ENCODE measurements at places on chromosomes 11 and 22.

- DNase-seq, result no peak
These were observed 4.0 kb downstream of the P4HA3 start for GRCh38 chr11:74307434-74307833.

- no peak for DNase-seq
These were observed 689 bp downstream of the PDHX start for GRCh38 chr11:34916843-34917770.

- DNase-seq, result peak; percentile 29
These were observed 27.8 kb downstream of the WEE1 start for GRCh38 chr11:9601037-9601875.

DNA sequence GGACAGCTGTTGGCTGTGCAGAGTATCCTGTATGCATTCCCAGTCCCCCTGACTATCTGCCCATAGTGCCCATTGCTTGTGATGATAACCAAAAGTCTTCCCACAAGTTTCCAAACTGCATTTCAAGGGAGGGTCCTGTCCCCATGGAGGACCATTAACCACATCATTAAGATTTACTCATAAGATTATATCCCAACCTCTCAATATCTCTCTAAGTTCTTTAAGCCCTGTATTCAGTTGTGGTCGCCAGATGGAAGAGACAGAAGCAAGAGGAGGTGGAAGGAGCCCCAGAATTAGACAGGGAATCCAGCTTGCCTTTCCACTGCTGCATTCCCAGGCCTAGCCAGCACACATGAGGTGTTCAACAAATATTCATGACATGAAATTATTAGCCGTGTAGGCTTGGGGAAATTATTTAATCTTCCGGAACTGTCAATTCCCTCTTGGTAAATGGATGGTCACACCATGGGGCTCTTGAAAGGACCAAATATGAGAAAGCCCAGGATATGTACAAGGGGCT is 42.6 kb upstream of the TIMP3 start:
- no peak for DNase-seq

GRCh38 chr22:49608228-49608627 is 219.4 kb downstream of the BRD1 start:
- no peak for DNase-seq

GRCh38 chr11:2886191-2886894 is 768 bp upstream of the CDKN1C start:
- DNase-seq, result no peak

- DNase-seq, result no peak
These were observed 3.8 kb downstream of the INPPL1 start for GRCh38 chr11:72228229-72228843.

GRCh38 chr11:16406226-16406625 is 49.9 kb upstream of the SOX6 start:
- DNase-seq, result no peak

DNA sequence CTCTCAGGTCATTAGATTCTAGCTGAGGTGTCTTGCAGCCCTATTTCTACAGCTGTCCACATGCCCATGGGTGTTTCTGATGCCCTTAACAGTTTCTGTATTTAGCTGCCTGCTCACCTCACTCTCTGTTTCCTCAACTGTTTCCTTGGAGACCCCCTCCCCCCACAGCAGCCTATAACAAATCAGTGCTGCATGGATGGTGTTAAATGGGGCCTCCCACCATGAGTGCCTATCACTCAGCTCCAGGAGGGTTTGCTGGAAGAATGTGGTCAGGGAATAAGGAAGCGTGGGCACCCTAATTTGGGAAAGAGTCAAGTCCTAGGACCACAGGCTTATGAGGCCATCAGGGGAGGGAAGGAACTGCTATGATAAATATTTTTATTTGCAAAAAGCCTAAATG is 8.6 kb downstream of the KLHL35 start:
- DNase-seq, result no peak

DNA sequence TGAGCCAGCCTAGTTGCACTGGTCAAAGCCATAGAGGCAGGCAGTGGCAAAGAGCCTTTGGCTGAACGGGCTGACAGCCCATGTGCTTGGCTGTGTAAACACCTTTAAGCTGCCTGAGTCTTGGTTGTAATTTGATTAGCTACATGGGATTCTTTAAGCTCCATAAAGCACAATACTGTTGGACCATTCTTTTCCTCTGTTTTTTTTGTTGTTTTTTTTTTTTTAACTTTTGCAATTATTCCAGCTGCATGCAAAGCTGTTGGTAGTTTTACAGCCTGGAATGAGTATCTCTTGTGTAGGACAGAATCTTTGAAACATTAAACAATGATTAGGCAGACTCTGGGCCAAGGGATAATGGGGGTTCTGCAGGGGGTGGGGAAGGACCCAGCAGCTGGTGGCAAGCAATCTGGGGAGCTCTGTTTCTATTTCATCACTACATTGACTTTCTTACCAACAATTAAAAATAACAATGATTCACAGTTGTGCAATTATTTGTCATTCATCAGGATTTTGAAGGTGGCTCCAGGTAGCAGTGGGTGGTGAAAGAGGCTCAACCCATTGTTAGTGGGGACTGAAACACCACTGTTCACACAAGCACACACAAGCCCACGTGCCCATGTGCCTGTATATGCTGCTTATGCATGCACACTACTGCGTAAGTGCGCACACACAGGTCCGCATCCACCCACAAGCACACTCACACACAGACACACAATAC is 69.5 kb upstream of the CSNK2A3 start:
- no peak for DNase-seq

DNA sequence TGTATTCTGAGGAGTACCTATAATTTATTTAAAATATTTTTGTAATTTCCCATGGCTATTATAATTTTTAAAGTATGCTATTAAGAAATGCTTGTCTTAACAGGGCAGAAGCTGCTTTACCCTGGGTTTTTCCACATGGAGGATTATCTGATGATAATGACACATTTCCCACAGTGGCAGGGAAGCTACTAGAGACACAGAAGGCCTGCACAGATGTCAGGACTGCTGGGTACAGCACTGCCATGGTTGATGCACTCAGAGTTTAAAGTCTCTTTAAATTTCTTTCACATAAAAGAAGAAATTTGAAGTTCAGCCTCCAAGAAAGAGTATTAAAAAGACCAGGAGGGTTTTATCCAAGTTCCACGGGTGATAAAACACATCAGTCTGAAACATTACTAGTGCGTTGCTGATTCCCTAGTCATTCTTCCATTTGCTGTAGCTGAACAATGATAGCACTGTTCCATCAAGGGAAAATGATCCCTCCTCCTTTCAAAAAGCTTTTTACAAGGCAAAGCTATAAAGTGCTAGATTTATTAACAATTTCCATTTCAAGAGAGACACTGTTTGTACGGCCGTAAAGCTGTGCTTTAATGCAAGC is 363.0 kb downstream of the CNTN5 start:
- no peak for DNase-seq

- no peak for DNase-seq
These were observed 10.2 kb upstream of the BIRC3 start for GRCh38 chr11:102306817-102307726.

- no peak for DNase-seq
These were observed 14.1 kb upstream of the ARAP1 start for GRCh38 chr11:72766152-72766902.

- no peak for DNase-seq
These were observed 180.3 kb downstream of the HIPK3 start for GRCh38 chr11:33437529-33437928.

- no peak for DNase-seq
These were observed 698.5 kb downstream of the KCNA4 start for GRCh38 chr11:29318134-29318845.

GRCh38 chr11:125941619-125942611 is 3.9 kb upstream of the VSIG10L2 start:
- peak; percentile 15 for DNase-seq

DNA sequence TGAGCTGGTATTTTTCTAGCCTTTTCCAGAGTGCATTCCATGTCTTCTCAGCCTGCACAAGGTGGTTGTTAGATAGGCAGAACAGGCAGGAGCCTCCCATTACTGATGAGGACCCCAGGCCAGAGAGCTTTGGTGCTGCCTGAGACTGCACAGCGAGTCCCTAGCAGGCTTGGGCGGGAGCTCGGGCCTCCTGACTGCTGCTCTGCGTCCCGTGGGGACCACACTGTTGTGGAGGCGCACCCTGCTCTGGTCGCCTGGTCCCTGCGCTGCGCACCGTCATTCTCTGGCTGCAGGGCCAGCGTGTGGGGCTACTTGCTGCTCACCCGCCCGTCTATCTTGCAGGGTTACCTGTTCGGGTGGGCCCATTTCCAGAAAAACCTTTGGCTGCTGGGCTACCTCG is 8.5 kb downstream of the TPCN2 start:
- DNase-seq, result no peak

- no peak for DNase-seq
These were observed 6.4 kb downstream of the RAC2 start for GRCh38 chr22:37237371-37238268.

- DNase-seq, result no peak
These were observed 11.5 kb downstream of the CBX6 start for GRCh38 chr22:38860283-38861169.

DNA sequence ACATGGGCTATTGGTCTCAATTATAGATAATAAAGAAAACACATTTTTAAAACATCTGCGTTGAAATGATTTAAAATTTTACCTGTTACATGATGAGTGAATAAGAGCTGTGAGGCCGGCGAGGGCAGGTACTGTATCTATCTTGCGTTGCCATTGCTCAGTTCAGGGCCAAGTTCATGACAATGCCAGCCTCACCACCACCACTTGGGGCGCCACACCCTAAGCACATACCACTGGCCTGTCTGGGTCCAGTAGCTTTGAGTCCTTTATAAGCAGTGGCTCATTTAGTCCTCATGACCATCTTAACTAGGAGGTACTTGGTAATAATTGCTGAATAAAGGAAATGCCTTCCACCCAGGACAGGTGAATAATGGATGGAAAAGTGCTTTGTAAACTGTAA is 14.5 kb upstream of the MB start:
- peak; percentile 28 for DNase-seq

GRCh38 chr11:42841556-42841955 is 470.2 kb upstream of the API5 start:
- no peak for DNase-seq

DNA sequence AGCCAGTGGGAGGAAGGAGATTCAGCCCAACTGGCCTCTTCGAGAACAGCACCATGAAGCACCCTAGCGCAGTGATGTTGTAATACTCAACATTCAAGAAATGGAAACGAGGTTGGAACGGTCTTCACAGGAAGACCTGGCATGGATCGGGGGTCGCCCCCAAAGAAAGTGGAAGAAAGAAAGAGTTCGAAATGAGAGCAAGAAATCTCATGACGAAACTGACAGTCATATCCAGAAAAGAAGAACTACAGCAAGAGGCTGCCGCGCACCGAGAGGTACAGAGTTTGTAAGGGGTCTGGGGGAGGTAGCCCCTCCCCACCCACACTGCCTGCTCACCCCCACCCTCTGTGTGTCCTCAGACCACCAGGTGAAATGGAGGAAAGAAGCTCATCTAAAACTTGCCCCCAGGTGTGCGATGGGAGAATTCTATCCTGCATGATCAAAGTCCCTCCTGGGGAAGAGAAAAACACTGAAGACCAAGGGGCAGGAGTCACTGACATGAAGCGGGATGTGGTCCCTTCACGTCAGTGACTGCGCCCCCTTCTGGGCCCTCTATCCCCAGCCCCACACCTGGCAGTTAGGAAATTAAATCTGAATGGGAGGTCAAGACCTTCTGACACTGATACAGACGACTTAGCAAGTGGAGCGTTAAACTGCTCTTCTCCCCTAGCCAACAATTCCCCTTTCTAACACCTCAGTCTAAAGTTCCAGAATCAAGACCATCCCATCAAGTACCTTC is 52.9 kb upstream of the SPATA19 start:
- DNase-seq, result no peak

GRCh38 chr11:433641-434040 is 8.2 kb downstream of the ANO9 start:
- no peak for DNase-seq

DNA sequence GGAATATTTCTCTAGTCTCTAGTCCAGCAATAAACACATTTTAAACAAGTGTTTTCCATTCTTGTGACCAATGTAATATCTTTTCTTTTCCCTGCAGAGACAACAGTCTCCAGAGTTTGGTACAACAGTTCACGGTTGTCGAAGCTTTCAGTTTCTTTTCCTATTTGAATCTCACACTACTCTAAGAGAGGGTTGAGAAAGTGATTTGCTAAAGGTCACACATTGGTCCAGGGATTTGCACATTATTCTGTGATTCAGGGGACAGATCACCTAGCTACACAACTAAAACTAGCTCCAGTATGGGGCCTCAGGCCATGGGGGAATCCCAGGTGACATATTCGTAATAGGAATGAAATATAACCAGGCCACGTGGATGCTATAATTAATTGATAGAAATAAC is 132.5 kb downstream of the HIPK3 start:
- DNase-seq, result no peak

- no peak for DNase-seq
These were observed 257.5 kb upstream of the MTNR1B start for GRCh38 chr11:92711926-92712325.

DNA sequence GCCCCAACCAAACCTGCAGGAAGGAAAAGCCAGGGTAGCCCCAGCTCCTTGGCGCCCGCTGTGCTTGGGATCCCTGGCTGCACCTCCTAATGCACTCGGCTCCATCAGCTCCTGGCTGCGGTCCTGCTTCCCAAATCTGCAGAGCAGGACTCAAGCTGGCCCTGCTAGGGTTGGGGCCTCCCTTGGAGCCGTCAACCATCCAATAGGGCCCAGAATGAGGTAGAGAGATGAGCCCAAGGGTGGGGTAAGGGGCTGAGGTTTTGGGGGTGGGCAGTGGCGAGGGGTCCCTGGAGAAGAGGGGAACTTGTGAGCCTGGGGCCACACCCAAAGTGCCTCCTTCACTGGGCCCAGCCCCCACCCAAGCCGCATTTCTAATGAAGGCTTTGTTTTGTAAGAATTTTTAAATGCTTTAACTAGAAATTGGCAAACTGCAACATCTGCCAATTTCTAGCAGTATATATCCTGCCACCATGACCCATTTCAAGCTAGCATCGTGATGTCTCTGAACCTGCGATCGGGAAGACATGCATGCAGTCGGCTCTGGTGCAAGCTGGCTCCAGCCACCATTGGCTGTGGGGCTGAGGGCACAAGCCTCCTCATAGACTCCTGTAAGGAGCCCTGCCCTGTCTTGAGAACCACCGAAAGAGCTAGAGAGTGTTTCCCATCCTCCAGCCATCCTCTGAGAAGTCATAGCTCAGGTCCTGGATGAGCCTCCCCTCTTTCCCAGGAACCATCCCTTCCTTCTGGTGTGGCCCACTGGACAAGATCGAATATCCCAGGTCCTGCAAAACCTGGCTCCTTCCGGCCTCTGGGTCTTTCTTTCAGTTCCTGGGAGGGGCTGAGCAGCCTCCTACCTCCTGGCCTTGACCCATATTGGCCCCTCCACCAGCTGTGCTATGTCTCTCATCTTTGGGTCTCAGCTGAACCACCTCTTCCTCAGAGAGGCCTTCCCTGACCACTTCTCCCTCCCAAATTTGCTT is 15.5 kb downstream of the C1QTNF6 start:
- DNase-seq, result no peak

GRCh38 chr22:37633089-37633624 is 6.3 kb upstream of the SH3BP1 start:
- DNase-seq, result no peak

DNA sequence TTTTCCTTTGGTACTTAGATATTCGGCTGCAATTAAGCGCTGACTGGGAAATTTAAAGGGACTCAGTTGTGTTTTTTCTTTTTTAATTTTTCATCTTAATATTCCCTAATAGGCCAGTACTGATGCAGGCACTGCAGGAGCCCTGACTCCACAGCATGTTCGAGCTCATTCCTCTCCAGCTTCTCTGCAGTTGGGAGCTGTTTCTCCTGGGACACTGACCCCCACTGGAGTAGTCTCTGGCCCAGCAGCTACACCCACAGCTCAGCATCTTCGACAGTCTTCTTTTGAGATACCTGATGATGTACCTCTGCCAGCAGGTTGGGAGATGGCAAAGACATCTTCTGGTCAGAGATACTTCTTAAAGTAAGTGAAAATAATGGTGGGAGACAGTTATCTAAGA is 3.8 kb downstream of the YAP1 start:
- DNase-seq, result no peak

Data from stimulated activated CD4-positive, alpha-beta T cell treated with anti-CD3 and anti-CD28 coated beads, Interleukin-12 subunit alpha, Interleukin-12 subunit beta, amount 100 ng/mL, for 24 hours (primary cell).